ENCODE measurements at places on chromosomes 11 and 22. TPM values are rescaled to one million over a fixed set of nuclear protein-coding genes. Genes with fewer than 3 reads are reported as not detected.

The XRRA1 gene
- 10.5 TPM for polyA plus RNA-seq

The KIAA1671 gene
- polyA plus RNA-seq, result 26.5 TPM

The PSMD13 gene
- 99.3 TPM for polyA plus RNA-seq

The ADAMTS15 gene
- 23.3 TPM for polyA plus RNA-seq

GRCh38 chr22:20165421-20165820 lies 14.6 kb upstream of the CCDC188 start:
- no peak for DNase-seq

- no peak for DNase-seq
Observed at GRCh38 chr11:5620651-5621521, 3.9 kb upstream of the TRIM34 start.

DNA sequence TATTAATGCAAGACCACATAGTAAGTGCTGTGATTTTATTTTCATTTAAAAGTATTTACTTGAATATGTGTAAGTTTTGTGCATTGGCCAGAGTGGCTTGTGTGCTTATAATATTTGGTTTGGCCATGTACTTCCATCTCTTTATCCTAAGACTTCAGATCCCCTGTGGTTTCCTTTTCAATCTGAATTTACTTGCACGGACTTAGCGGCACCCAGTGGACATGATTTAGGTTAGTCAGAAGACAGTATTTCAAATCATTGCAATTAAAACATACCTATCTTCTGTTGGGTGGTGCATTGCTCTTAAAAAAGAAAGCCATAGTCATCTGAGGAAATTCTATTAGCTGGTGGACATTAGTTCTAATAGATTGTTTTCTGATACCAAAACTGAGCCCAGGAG lies 30.7 kb downstream of the PIWIL4 start:
- DNase-seq, result peak; percentile 15

DNA sequence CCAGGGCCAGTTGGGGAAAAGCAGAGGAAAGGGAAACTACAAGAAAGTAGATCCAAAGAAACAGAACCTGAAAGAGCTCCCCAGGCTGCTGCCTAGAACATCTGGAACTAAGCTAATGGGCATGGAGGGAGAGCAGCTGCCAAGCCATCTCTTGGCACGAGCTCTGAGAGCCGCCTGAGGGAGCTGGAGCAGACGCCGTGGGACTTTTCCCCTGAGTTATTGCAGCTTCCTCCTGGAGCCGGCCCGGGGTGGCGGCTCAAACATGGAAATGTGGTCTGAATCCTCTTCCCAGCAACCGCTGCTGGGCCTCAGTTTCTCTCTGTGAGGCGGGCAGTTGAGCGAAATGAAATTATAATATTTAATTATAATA lies 41.8 kb downstream of the LIF start:
- DNase-seq, result peak; percentile 75

- no peak for DNase-seq
Observed at GRCh38 chr11:33703234-33703633, 2.6 kb upstream of the C11orf91 start.

Measured in muscle of back (tissue), 13 donors.